ENCODE measurements at places on chromosomes 13 and 19.

GRCh38 chr13:91563799-91564198 is 165.4 kb downstream of the GPC5 start:
- no peak for DNase-seq
- H3K27ac ChIP-seq, result no peak overlapping the region
- no peaks in the 10 kb centered on the region for H3K27me3 ChIP-seq
- H3K4me3 ChIP-seq, result no peak overlapping the region
- no peaks in the 10 kb centered on the region for H3K36me3 ChIP-seq

DNA sequence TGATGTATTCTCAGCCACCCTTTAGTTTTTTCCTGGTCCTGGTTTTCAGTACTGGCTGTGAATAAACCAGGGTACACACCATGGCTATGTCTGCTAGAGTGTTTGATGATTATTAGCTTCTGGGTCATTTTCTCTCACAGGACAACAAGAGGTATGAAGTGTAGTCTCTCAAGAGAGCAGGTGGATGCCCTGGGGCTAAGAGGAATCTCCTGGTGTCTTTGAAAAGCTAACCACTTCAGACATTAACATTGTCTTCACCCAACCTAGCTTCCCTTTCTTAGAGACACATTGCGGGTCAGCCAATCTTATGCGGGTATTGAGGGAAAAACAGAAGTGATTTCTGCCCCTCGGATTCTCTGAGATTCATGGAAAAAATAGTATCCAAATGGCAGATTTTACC is 1.6 kb downstream of the ZNF730 start:
- no peak for DNase-seq
- H3K27me3 ChIP-seq, result peaks cover 10% of the 10 kb centered on the region
- no peaks in the 10 kb centered on the region for H3K36me3 ChIP-seq

DNA sequence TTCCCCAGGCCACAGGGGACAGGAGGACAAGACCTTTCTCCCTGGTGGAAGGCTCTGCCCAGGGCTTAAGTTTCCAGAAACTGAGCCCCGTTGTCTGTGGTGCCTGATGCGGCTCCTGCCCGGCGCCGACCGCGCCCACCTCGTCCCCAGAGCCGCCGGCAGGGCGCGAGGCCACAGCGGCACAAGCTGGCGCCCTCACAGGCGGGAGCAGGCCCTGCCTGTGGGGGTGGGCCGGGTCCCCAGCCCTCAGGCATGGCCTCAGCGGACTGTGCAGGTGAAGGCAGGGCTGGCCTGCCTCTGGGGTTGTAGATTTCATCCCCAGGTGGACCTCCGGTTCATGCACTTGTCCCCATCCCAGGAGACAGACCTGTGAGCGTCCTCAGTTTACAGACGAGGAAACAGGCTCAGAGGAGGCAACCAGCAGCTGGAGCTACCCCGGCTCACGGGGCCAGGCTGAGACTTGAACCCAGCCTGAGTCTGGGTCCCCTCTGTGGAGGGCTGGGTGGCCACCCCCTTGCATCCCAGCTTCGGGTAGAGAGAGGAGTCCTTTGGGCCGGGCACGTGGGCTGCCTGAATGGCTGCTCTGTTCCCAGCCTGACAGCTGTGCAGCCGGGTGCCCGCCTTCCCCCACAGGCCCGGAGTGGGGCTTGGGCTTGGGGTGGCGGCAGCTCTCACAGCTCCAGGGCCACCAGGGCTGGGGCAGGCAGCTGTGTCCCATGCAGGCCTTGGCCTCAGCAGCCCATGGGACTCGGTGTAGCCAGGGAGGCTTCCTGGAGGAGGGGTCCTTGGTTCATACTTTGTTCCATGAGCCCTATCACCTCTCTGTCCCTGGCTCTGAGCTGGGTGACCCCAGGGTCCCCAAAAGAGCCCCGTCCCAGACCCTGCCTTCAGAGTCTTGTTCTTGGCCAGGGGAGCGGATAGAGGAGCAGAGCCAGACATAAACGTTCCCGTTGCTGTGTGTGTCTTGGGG is 26.8 kb downstream of the PIAS4 start:
- DNase-seq, result no peak
- H3K36me3 ChIP-seq, result peaks cover 82% of the 10 kb centered on the region
- no peaks in the 10 kb centered on the region for H3K27me3 ChIP-seq
- H3K4me1 ChIP-seq, result no peaks in the 10 kb centered on the region
- no peak overlapping the region for H3K4me3 ChIP-seq

DNA sequence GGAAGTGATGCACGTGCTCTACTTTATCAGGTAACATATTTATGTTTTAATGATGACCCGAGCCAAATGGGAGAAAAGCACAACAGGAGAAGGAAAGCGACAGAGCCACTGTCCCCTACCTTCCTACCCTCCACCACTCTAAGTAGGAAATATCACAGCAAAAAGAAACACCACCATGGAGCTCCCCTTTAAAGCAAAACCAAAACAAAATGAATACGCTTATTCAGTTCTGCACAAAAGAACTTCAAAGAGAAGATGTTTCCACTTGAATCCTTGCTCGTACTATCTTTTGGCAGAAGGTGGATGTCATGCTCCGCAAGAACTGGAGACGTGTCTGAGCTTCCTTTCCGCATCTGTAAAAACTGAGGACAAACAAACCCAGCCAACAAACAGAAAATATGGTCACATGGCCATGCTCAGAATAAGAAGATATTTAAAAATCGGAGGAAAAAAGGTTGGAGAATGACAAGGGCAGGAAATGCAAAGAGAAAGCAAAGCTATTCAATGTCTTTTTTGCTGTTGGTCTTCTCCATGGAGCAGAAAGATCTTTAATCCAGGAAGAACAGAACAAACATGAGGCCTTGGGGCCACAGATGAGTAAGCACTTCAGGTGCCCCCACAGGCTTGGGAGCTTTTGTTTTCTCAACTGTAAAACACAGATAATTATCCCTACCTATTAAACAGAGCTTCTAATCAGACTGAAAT is 19.5 kb downstream of the N4BP2L1 start:
- H3K4me1 ChIP-seq, result no peaks in the 10 kb centered on the region
- peaks cover 35% of the 10 kb centered on the region for H3K36me3 ChIP-seq
- no peak for DNase-seq

DNA sequence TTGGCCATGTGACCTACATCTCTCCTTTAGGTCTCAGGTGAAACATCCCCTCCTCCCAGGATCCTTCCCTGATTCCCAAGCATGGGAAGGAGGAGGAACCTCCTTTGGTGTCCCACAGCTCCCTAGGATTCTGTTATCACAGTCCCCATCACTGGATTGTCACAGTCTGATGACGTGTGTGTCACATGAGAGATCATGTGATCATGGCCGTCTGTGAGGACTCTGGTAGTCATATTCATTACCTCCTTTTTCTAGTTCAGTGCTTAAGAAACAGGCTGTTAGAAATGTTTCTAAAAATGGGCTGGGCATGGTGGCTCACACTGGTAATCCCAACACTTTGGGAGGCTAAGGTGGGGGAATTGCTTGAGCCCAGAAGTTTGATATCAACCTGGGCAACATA is 3.0 kb downstream of the DHX34 start:
- DNase-seq, result no peak
- H3K36me3 ChIP-seq, result peaks cover 45% of the 10 kb centered on the region
- H3K4me3 ChIP-seq, result no peak overlapping the region

DNA sequence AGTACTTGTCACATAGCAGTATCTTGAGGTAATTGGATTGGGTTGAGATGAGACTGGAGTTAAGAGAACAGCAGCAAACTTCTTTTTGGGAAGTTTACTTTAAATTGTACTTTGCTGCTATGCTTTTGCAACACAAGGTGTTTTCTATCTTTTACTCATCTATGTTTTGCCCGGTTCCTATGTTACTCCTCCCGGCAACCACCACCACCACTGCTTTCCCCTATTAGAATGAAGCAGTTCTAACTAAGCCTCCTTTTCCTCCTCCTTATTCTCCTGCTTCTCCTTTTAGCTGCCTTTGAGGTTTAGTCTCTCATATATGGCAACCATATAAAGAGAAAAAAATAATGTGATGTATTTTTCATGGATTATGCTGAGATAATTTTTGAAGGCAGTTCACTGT is 233.5 kb downstream of the ITGBL1 start:
- H3K4me1 ChIP-seq, result no peaks in the 10 kb centered on the region
- no peak for DNase-seq

DNA sequence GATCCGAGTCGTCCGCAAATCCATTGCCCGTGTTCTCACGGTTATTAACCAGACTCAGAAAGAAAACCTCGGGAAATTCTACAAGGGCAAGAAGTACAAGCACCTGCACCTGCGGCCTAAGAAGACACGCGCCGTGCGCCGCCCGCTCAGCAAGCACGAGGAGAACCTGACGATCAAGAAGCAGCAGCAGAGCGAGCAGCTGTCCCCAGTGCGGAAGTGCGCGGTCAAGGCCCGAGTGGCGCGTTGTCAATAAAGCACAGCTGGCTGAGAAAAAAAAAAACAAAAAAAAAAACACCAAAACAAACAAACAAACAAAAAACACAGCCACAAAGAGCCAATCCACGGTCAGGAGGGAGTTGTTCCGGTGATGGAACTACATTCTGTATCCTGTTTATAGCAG is 4.7 kb upstream of the GNA15 start:
- H3K27me3 ChIP-seq, result no peaks in the 10 kb centered on the region
- no peak for DNase-seq
- no peak overlapping the region for H3K27ac ChIP-seq
- no peak overlapping the region for H3K4me3 ChIP-seq
- no peaks in the 10 kb centered on the region for H3K36me3 ChIP-seq
- H3K4me1 ChIP-seq, result peaks cover under 1% of the 10 kb centered on the region

Measured in heart left ventricle (tissue), 16 donors.